ENCODE measurements at places on chromosomes 4 and X.

DNA sequence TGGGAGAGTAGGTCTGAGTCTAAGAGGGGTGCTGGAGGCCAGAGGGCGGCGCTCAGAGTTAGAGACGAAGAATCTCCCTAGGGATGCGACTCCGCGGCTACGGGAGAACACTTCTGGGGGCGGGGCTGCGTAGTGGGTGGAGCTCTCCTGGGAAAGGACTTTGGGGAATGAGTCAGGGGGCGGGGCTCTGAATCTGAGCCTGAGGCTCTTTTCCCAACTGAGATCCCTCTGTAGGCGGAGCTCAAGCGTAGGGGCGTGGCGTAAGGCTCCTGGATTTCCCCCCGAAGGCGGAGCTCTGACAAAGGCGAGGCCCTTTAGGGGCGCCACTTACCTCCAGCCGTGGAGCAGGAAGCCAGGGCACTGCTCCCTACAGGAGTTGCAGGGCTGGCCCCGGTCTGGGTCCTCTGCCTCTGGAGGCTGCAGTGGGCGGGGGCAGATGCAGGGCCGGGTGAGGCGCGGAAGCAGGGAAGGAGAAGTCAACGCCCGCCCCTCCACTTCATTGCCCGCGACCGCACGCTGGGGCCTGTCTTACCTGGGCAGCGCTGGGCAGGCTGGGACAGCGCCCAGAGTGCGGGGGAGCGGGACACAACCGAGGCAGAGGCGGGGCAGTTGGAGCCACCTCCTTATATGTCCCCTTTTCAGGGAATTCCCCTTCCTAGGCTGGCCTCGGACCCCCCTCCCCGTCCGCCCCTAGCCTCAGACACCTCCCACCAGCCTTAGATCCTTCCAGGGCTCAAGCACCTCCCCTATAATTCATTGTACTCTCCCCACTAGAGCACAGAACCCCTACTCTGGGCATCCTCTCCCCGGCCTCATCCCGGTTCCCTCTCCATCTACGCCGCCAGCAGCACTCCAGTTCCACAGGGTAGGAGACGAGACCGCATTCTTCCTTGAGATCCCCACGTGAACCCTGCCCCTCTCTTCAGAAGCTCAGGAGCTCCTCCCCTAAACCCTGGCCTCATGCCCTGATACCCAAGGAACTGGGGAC is 1.6 kb downstream of the PRICKLE3 start:
- DNase-seq: no peak

- no peak for DNase-seq
Observed at GRCh38 chr4:150583287-150584110, 1.5 kb downstream of the MAB21L2 start.

DNA sequence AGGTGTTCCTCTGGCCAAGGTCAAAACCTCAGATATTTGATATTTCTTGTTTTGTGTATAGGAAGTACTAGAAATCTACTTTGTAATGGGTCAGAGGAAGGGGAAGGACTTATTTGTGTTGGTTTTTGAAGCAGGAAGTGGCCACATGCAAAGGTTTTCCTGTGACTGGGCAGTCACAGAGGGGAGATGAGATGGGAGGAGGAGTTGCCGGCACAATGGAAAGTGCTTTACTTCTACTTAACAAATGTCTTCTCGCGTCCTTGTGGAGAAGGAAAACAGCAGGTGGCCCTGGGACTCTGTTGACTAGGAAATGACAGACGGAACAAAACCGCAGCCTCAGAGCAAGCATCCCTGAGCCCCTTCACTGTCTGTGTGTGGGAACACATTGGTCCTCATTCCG is 46.6 kb downstream of the SHROOM2 start:
- DNase-seq: peak; percentile 8

DNA sequence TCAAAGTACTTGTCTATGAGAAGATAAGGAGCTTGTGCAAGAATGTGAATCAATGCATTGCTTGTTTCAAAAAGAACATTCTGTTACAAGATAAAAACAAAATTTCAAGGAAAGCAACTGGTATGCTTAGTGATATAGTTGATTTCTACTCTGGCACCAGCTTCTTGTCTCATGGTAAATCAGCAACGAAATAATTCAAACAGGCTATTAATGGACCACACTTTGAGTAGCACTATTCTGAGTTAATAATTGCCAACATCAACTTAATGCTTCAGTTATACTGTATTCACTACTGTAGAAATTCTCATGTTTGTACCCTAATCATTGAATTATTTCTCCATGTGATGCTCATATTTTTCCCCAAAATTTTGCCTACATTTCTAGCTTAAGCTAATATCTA is 252.6 kb downstream of the NDST4 start:
- no peak for DNase-seq

DNA sequence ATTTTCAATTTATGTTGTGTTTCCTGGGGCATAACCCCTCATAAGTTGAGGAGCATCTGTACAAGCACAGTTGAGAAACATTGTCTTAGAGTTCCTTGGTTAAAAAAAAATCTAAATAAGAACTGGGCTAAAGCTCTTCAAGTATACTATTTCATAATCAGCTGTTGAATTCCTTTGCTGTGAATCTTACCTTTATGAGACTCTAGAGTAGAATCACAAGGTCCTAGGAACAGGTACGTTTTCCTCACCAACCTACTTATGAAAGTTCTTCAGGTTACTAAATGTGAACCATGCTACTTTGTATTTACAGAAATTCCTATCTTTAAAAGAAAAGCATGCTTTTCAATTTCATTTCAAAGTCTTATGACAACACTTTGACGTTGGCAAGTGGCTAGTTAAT is 20.9 kb upstream of the SOD3 start:
- DNase-seq: no peak

GRCh38 chrX:32137525-32137924 is 1065.7 kb upstream of the FTHL17 start:
- peak; percentile 18 for DNase-seq

GRCh38 chr4:162874748-162875147 is 291.9 kb downstream of the NAF1 start:
- DNase-seq: no peak

All from MM.1S (cell line).